Stimulated activated CD4-positive, alpha-beta T cell treated with anti-CD3 and anti-CD28 coated beads, Interleukin-4, amount 100 ng/mL, for 4 hours (primary cell): ENCODE measurements at places on chromosomes 13 and 19.
A peak's percentile ranks its signal among the peaks of the same experiment; 100 is the strongest.

DNA sequence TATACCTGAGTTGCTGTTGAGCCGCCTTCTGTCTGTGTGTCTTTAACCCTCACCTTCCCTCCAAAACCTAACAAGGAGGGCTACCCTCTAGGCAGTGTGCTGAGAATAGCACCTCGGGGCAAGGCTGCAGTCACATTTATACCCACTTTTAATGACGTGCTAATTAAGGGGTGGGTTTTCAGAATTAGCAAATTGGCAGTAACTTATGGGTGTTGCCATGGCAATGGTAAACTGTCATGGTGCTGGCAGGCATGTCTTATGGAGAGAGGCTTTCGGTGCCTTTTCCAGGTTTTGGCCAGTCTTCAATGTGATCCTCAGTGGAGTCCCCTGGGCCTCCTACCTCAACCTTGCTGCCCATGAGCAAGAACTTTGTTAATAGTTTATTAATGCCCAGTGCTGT lies 1.2 kb upstream of the PNMA8A start:
- DNase-seq, result no peak

GRCh38 chr13:91684746-91685145 lies 286.3 kb downstream of the GPC5 start:
- no peak for DNase-seq

GRCh38 chr13:30744681-30745077 lies 9.3 kb downstream of the ALOX5AP start:
- no peak for DNase-seq

GRCh38 chr13:78826936-78827335 lies 168.0 kb upstream of the OBI1 start:
- DNase-seq, result no peak

GRCh38 chr19:58395220-58395978 lies at the start of gene RNF225:
RNF225 (plus strand) TSS chr19:58395656; CDS start chr19:58396090, 434 bp downstream.
- peak; percentile 47 for DNase-seq

DNA sequence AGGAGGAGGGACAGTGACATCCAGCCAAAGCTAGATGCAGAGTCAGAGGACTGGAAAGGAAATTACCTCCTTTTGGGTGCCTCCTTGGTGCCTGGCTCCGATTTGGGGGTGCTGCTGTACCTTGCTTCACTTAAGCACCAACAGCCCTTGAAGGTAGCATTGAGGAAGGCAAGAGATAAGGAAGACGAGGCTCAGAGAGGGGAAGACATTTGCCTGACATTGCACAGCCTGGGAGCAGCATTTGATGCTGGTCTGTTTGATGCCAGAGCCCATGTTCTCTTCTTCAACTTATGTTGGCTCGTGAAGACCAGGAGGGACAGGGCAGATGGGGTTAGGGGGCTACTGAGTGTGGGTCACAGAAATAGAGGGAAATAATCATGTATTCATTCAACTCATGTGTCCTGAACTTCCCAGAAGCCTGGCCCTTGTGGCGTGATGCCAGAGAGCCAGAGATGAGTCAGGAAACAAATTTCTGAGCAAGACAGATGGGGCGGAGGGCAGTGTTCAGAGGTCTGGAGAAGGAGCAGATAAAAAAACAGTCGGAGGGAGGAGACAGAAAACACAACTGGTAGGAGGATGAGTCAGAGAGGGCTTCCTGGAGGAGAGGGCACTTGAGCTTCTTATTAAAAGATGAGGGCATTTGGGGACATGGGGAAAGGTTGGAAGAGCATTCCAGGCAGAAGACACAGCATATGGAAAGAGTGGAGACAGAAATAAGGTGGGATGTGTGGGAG lies 3.0 kb upstream of the C19orf81 start:
- DNase-seq, result no peak

GRCh38 chr19:35756377-35757230 lies at the start of gene HSPB6:
HSPB6 (minus strand) TSS chr19:35757029; CDS start chr19:35757008, 21 bp downstream.
- DNase-seq, result no peak

DNA sequence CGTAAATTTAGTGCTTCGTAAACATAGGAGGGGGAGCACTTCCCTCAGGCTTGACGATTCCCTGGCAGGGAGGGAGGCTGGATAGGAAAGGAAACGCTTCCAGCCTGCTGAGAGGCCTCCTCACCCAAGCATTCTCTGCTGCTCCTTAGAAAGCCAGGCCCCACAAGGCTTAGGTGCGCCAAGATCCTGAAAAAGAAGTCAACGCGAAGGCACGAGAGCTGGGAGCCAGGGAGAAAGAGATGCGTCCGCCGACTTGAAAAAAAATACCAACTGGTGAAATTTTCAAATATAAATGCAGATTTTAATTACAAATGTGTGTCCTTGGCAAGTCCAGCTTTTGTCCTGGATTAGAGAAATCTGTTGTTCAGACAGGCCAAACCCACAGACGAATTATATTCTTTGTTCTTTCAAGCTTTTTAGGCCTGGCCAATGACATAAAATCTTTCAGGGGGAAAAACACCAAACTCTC lies 64.0 kb downstream of the ALOX5AP start:
- no peak for DNase-seq

DNA sequence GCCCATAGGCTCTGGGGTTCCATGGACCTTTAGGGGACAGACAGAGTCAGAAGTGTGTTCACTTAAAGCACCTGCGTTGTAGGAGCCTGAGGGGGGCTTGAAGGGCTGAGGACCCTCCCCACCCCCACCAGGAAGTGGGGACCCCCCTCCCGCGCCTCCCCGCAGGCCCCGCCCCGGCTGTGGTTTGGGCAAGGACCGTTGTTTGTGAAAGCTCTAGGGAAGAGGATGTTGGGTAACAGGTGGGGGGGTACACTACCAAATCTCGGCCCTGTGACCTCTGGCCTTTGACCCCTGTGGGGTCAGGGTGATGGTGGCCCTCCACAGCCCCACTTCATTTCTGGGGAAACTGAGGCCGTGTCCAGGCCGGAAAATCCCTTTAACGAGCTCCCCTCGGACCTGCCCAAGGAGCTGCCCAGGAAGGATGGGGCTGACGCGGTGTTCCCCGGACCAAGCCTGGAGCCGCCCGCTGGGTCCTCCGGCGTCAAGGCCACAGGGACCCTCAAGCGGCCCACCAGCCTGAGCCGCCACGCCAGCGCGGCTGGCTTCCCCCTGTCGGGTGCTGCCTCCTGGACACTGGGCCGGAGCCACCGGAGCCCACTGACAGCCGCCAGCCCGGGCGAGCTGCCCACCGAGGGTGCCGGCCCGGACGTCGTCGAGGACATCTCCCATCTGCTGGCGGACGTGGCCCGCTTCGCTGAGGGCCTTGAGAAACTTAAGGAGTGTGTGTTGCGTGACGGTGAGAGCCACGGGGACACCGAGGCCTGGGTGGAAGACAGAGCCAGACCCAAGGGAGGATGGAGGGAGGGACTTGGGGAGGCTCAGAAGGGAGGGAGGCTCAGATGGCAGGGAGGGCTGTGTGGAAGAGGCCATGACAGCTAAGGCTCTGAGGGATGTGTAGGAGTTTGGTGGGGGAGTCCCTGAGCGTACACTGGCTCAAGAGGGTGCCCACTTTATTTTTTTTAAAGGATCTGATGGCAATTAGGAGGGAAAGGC lies 1.3 kb downstream of the ARHGAP45 start:
- peak; percentile 55 for DNase-seq

- no peak for DNase-seq
Observed at GRCh38 chr19:35328851-35329285, at the start of gene CD22. CD22 (plus strand) TSS chr19:35329187; CDS start chr19:35332041, 2,854 bp downstream.

DNA sequence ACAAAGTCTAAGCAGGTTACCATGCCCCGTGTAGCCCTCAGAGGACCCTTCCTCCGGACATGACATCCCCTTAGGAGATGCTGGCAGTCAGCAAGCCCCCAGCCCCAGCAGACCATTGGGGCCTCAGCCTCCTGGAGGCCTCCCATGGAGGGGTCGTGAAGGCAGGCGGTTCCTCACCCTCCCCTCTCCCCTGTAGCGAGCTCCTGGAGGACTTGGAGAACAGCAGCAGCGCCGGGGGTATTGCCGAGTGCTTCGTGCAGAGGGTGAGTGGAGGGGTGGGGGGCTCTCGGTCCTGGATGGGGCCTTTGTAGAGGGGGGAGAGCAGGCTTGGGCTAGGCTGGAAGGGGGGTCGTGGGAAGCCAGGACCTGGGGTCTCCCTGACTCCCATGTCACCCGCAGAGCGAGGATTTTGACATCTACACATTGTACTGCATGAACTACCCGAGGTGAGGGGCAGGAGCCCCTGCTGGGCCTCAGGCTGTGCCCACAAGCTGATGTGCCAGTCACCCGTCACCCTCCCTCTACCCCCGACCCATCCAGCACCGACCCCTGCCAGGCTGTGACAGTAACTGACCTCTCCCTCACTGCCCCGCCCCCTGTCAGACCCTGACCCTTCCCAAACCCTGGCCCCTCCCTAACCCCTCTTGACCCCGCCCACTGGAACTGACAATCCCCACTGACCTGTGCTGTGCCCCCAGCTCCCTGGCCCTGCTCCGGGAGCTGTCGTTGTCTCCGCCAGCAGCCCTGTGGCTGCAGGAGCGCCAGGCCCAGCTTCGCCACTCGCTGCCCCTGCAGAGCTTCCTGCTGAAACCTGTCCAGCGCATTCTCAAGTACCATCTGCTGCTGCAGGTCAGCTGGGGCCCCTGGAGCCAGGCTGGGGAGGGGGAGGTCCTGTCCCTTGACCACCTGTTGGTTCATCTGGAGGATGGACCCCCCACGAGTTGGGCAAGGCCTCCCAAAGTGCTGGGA lies 4.0 kb downstream of the PLEKHG2 start:
- no peak for DNase-seq

DNA sequence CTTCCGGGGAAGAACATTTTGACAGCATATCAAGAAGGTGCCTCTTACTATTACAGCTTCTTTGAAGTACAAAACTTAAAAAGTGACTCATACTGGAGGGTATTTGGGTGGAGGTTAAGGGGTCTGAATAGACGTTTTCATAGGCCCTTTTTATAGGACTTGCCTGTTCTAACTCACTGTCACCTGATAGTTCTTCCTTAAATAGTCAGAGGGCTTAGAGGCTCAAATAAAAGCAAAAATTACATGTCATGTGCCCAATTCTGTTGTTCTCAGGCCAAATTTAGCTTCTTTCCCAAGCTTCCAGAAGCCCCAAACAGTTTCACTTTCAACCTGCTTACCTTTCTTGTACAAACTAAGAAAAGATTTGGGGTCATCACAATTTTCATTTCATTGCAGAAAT lies 16.1 kb upstream of the SLC46A3 start:
- DNase-seq, result no peak

GRCh38 chr19:8576273-8576993 lies 809 bp downstream of the MYO1F start:
- DNase-seq, result no peak

DNA sequence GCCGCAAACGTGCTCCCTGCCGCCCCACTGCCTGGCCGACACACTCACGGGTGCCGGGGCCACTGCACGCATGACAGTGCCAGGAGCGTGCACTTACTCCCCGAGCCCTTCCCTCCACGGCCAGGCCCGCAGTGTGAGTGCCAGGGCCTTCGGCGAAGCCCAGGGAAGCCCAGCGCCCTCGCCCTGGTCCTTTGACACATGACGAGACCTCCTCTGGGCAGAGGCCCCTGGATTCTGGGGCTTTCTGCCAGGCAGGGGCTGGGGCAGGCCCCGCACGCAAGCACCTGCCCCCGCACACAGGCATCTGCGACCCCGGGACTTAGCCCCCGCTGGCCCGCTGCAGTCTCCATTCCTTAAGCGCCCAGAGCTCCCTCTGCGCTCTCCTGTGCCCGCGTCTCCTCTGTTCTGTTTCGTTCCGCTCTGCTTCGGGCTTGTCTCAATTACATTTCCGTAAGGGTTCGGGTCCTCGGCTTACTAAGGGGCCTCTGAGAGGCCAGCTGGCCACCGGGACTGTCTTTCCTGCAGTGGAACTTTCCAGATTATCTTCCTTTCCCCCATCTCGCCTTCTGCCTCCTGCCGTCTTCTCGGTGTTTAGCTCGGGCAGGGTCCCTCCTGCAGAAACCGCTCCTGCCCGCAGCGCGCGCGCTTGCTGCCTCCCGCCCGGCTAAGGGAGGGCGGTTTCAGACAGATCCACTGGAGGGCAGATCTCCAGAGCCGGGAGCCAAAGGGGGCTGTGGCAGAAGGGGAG lies 98.8 kb downstream of the ING1 start:
- no peak for DNase-seq

DNA sequence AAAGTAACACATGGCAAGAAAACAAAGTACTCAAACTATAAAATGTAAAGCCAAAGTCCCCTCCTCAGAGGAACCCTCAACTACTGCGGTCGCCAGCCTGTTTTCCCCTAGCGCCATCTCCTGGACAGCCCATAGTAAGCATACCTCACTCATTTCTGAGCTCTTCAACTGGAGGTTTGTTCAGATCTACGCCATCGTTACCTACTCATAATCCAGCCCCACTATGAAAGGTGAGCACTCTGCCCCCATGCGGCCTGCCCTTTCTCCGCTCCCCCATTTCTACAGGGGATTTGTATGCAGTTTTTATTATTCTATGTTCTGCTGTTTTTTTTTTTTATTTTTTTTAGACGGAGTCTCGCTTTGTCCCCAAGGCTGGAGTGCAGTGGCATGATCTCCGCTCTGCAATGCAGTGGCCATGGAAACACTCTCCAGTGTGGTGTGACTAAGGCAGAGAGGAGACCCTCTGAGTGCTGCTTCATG lies 26.2 kb downstream of the OPA3 start:
- peak; percentile 58 for DNase-seq

GRCh38 chr19:46404753-46405468 lies 8.5 kb downstream of the CCDC8 start:
- DNase-seq, result no peak

DNA sequence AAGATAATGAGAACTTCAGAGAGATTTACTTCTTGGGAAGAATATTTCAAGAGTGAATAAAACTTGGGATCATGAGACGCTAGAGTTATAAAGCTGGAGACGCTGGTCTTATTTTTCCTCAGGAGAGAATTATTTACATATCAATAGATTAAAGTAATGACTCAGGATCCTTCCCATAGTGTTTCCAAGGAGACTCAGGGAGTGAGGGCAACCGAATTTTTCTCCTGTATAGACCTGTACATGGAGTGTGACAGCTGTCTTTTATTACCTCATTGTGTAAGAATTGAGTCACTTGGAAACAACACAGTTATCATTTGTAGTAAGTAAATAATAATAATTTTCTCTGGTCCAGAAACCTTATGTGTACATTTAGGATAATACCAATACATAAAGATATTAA lies 1905.5 kb downstream of the OLFM4 start:
- DNase-seq, result no peak

DNA sequence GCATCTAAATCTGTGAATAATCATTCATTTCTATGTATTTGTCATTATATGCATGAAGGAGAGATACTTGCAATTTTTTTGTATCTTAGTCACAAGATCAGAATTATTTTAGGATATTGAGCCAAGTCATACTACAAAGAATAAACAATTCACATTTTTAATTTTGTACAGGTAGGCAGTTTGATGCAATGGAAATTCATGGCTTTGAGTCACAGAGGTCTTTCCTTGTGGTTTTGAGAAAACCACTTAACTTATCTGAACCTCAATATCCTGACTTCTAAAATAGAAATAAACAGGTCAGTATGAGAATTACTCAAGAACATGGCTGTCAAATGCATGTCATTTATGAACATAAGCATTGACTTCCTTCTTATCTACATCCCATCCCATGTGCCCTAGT lies 221.4 kb upstream of the SLC10A2 start:
- DNase-seq, result no peak
